ENCODE measurements at places on chromosomes 3 and 15.

DNA sequence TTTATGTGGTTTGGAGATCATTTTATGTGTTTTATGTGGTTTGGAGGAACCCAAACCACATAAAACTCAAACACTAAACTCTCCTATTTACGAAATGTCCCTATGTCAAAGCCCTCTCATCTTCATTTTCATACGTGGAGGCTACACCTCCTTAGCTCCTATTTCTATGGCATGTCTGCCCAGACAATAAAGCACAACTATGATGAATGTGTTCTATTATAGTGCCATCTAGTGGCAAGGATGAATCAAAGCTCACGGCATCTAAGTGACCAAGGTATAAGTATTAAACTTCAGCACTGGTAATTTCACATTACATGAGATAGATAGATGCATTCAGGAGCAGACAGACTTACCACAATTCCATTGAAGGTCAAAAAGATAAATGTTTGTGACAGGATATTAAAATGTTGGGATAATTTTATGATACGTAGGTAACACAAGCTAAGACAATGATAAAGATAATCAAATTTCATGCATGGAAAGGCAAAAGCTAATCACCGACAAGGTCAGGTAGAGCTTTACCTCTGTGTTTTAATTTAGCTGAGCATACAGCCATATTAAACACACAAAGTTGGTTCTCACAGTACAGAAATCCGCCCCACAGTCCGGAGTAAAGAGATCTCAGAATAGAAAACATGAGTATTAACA, 130.6 kb upstream of the FHIT start:
- DNase-seq: no peak

- no peak for DNase-seq
These were observed 129.4 kb downstream of the DLG1 start for GRCh38 chr3:197169028-197169427.

GRCh38 chr3:25396686-25397085, 31.4 kb upstream of the RARB start:
- DNase-seq: no peak

GRCh38 chr3:23271876-23272741, 69.0 kb downstream of the UBE2E2 start:
- DNase-seq: no peak

DNA sequence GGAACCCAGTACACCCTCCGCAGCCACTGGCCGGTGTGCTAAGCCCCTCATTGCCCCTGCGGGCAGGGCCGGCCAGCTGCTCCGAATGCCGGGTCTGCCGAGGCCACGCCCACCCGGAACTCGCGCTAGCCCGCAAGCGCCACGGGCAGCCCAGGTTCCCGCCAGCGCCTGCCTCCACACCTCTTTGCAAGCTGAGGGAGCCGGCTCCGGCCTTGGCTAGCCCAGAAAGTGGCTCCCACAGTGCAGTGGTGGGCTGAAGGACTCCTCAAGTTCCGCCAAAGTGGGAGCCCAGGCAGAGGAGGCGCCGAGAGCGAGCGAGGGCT, 81.4 kb upstream of the BCHE start:
- DNase-seq: no peak

DNA sequence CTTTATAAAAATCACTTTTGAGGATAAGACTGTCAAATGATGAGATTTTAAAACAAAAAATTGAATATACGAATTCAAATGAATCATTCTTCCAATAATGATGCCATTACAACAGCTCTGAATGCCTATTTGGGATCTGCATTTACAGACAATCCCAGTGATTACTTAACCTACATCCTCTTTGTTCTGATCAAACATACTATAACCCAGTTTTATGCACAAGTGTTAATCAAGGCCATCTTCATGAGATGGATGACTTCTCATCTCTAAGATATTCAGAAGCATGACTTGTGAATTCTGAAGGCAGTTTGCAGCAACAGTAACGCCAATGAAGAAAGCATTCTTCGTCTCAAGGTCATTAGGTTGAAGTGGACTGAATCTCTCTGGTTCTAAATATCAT, 90.3 kb upstream of the MEX3B start:
- DNase-seq: no peak

- DNase-seq: no peak
These were observed 121.7 kb downstream of the SPATA16 start for GRCh38 chr3:173019378-173019777.

DNA sequence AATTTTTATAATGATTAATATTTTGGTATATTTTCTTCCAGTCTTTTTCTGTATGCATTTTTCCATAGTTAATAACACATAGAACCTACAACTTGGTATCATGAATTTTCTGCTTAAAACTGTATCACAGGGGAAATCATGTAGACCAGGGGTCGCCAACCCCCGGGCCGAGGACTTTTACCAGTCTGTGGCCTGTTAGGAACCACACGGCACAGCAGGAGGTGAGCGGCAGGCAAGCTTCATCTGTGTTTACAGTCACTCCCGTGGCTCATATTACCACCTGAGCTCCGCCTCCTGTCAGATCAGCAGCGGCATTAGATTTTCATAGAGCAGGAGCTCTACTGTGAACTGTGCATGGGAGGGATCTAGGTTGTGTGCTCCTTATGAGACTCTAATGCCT, 54.7 kb downstream of the RPL22L1 start:
- no peak for DNase-seq

DNA sequence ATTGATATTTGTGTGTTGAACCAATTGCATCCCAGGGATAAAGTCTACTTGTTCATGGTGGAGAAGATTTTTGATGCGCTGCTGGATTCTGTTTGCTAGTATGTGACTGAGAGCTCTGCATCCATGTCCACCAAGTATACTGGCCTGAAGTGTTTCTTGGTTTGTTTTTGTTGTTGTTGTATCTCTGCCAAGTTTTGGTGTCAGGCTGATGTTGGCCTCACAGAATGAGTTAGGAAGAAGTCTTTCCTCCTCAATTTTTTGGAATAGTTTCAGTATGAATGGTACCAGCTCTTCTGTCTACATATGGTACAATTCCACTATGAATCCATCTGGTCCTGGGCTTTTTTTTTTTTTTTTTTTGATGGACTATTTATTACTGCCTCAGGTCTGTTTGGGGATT, 50.9 kb upstream of the OSTN start:
- DNase-seq: no peak

DNA sequence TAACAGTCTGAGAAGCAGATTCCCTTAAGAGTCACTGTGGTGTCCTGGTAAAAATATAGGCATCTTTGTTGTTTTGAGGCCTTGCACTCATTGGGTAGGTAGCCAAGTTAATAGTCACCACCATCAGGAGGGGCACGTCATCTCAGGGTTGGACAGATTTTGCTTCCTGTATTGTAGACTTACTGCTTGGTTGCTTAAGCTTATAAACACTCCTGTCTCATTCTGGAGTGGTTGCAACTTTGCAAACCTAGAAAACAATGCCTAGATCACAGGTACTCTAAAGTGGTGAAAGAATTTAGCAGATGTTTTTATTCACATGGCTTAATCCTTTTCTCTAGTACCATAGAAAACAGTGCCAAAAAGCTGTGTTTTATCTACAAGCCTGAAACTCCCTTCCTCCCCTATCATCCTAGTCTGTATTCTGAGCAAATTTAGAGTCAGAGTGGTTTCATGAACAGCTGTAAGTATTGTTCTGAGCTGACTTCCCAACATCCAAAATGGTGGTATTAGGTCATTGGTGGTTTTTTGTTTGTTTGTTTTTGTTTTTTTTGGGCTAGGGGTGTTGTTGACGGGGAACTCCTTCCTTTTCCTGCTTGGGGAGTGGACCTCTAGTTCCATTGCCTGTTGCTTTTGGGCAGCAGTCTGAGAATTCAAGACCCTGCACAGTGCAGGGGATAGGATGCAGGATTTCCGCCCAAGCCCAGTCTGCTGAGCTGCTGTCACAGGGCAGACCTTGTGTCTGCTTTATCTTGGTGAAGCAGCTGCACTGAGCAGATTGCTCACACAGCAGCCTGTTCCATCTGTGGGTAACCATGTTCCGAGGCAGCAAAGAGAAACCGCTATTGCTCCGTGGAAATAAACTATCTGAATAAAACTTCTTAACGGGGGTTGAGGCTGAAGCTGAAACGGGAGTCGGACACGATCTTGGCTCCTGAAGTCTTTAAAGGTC, 202.0 kb downstream of the AKAP13 start:
- no peak for DNase-seq

GRCh38 chr15:31228011-31228484, 98.6 kb upstream of the KLF13 start:
- no peak for DNase-seq

DNA sequence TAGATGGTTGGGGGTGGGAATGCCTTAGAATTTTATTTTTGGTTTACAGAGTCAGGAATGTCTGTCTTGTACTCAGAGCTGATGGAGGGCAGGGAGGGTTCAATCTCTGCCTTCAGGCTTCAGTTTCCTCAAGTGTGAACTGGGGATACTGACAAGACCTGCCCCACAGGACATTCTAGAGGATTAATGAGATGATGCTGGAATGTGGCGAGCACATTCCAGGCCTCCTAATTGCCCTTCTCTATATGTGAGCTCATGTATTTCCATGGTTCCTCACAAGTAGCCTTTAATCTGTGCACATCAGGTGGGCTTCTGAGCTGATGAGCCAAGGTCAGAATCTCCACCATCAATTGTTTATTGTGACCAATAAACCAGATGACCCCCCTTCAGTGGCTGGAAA, 90.4 kb downstream of the CACNA2D3 start:
- DNase-seq: no peak

DNA sequence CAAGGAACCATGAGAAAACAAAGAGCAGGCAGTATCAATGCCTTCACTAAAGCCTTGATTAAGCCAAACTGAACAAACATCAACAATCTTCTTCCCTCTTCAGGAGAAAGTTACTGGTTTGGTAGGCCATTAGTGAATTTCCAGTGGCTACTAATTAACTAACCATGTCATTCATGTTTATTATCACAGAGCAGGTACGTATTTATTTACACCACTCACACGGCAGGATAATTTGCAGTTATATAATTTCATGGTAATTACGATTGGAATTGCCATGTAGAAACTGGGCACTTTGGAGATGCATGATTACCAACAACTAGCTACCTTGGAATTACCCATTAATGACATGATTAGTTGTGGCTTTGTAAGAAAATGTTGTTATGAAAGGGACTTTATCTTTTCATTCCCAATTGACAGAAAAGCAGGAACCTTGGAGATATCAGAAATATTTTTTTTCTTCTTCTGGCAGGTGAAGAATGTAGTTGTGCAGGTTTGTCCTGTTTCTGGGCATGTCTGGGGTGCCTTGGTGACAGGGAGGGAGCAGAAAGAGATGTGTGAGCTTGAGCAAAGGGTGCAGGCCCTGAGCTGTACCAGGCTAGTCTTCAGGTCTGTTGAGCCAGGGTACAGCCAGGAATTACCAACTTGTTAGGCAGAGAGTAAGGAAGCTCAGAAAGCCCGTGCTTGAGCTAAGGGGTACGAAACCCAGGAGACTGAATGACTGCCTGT, 310.7 kb downstream of the RORA start:
- DNase-seq: no peak

DNA sequence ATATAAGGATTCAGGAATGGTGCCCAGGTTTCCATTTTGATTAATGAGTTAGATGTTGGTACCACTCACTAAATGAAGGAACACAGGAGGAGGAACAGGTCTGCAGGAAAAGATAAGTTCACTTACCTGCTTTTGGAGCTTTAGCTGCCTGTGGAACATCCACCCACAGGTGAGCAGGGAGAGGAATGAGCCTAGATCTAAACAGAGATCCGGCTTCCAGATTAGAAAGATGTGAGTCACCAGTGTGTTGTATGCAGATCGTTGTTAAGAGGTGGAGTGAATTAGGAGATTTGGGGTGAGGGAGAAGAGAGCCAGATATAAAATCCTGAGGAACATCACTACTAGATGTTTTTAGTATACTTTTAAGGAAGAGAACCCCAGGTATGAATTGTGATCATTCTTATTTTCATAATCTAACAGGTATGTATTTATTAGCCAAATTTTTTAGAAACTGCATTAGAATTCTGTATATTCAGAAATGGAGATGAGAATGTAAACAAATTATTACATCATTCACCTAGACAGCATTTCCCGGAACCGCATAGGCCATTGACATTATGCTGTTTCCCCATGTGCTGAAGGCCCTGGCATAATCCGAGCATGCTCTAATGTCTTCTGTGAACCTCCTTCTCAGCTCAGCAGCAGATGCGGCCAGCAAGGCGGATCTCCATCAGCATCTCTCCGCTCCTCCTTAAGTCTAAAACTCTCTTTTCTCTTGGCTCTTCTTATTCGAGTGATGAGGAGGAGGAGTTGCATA, 118.2 kb downstream of the KLHL25 start:
- DNase-seq: no peak

- no peak for DNase-seq
These were observed 21.8 kb downstream of the TRIM42 start for GRCh38 chr3:140699516-140700231.

- no peak for DNase-seq
These were observed 35.6 kb downstream of the WNT7A start for GRCh38 chr3:13844286-13844685.

DNA sequence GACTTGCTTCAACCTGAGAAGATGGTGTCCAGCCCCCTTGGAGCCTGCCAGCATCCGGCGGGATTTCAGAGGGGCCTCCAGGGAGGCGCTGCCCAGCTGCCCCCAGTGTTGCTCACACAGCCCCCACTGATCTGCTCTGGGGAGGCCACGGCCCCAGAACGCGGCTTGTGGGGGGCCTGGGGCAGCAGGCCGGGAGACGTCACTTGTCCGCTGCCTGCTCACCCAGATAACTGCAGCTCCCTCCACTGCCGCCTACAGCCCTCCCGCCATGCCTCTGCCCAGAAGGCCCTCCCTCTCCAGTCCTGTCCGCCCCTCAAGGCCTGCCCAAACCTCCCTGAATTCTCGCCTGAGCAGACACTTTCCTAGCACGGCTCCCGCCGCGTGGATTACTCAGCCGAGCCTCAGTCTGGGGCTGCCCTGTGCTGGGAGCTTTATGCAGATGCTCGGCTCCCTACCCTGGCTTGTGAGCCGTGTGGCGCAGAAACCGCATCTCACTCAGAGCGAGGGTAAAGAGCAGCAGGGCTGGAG, 17.2 kb upstream of the ADIPOQ start:
- no peak for DNase-seq

- no peak for DNase-seq
These were observed 9.9 kb upstream of the PLA2G4D start for GRCh38 chr15:42104095-42104891.

DNA sequence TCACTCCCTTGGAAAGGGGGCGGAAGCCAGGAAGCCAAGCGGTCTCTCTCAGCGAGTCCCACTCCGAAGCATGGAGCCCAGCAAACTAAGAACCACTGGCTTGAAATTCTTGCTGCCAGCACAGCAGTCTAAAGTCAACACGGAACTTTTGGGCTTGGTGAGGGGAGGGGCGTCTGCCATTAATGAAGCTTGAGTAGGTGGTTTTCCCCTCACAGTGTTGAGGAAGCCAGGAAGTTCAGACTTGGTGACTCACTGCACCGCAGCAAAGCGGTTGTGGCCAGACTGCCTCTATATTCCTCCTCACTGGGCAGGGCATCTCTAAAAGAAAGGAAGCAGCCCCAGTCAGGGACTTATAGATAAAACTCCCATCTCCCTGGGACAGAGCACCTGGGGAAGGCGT, 665.4 kb upstream of the CBLB start:
- no peak for DNase-seq
